ENCODE measurements at places on chromosomes 11 and 22.
A peak's percentile ranks its signal among the peaks of the same experiment; 100 is the strongest.

GRCh38 chr11:34558673-34559072 lies 45.1 kb upstream of the ELF5 start:
- no peak for DNase-seq

- no peak for DNase-seq
These were observed 14.7 kb upstream of the SYTL2 start for GRCh38 chr11:85825616-85826015.

- DNase-seq, result peak; percentile 92
These were observed 1.1 kb downstream of the MTFP1 start for GRCh38 chr22:30426388-30427353.

DNA sequence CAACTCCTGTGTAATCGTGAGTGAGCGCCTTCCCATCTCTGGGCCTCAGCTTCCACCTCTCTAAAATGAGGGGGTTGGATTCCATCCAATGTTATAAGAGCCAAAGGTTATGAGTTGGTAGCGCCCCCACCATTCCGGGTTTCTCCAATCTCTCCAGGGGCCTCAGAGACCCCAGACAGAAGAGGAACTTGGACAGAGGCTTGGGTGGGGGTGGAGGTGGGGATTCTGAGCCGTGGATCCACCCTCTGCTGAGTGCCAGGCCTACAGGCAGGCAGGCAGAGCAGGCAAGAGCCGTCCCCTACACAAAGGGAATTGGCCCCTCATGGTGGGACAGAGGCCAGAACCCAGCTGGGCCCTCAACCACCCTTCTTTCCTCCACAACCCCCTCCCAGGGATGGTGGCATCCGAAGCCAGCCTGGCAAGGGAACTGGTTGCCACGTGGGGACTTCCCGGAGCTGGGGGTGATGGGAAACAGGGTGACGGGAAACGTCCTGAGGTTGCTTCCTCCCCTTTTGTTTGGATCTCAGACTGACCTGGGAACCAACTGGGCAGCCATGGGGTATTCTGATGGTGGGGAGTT lies 31.8 kb downstream of the TXN2 start:
- DNase-seq, result no peak

- DNase-seq, result no peak
These were observed 47.7 kb downstream of the PDE2A start for GRCh38 chr11:72626414-72626936.

GRCh38 chr11:117874253-117874909 lies 2.1 kb downstream of the FXYD6 start:
- no peak for DNase-seq

- DNase-seq, result peak; percentile 56
These were observed 46.2 kb downstream of the FAM83F start for GRCh38 chr22:40040927-40041326.

DNA sequence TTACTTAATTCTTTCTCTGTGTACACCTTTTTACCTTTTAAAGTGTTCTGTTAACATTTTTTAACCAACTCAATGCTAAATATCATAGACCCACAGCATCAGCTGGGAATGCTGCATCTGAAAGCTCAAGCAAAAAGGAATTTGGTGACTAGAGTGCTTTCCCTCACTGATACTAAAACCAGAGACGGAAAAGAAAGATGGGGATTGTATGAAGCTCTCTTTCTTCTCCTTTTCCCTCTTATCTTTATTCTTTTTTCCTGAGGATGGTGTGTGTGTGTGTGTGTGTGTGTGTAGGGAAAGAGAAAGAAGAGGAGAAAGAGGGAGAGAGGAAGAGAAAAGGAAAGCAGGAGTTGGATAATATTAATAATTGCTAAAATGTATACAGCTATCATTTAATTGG lies 4.1 kb upstream of the SIK2 start:
- DNase-seq, result no peak

DNA sequence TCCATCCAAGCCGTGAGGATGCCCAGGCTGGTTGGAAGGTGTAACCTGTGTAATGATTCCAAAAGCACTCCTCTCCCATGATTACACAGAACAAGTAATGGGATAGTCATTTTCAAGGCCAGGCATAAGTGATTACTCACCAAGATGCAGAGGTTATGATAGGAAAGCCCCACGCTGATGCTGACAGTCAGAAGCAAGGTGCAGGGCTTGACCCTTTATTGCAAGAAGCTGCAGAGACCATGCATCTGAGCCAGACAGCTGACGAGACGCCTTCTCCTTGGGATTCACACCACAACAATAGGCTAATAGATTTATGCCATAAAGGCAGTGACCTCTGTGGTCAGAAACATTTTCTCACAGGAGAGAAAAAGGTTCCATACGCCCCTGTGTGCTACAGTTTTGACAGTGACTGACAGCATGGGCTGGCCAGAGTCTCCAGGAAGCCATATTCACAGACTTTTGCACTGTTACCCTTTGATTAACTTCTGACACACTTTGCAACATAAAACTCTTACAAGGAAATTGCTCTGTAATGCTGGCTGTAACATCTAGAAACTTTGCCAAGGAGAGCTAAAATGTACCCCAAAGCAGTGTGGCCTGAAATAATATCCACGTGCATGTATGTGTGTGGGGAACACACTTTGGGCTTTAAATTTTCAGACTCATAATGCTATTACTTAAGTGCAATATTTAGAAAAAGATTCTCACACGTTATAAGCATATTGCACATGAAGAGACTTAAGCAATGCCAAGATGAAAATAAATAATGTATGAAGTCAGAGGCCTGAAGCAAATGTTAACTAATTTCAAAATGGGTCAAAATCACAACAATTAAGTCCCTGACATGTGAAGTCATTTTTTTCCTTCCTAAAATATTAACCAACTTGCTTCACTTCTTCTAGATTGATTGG lies 1079.0 kb upstream of the TENM4 start:
- DNase-seq, result no peak

GRCh38 chr22:29951791-29952413 lies 68.9 kb downstream of the MTMR3 start:
- peak; percentile 97 for DNase-seq

Measured in hematopoietic multipotent progenitor cell treated with erythropoietin and hydrocortisone succinate and interleukin-3 and kit ligand, for 15 days (in vitro differentiated cells).